ENCODE measurements at places on chromosomes 4 and X.
A peak's percentile ranks its signal among the peaks of the same experiment; 100 is the strongest.

GRCh38 chr4:47703956-47704355 lies 133.9 kb downstream of the CORIN start:
- DNase-seq: no peak

DNA sequence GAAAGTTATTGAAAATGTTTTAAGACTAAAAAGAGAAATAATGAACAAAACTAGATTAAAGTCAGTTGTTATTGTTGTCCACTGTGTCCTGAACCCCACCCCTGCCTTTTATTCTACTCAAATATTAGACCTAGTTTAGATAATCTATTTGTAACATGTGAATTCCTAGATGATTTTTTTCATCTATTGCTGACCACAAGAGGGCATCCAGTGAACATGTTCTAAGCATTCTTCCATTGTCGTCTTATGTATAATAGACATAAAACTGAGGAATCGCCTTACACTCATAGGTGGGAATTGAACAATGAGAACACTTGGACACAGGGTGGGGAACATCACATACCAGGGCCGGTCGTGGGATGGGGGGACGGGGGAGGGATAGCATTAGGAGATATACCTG lies 36.4 kb upstream of the HPRT1 start:
- no peak for DNase-seq

DNA sequence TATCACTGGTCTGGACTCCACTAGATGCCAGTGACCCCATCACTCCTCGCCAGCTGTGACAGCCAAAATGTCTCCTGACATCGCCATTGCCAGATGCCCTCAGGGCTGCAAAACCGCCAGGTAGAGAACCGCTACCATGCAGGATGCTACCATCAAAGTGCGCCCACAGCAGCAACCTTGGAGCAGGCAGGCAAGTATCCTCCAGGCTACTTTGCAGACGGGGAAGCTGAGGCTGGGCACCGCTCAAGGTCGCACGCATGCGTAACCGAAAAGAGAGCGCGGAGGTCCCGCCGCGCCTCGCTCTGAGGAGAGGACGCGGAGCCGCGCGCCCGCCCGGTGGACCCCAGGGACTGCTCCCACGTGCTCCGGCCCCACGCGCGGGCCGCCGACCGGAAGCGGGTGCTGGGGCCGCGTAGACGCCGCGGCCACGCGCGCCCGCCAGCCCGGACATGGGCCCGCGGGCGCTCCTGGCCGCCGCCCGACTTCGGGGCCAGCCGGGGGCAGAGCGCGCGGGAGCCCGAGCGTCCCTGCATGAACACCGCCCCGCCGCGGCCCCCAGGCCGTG lies at the start of gene STS:
Gene STS, plus strand, starts transcription at position 300 of the 565 bp plus-strand sequence. CDS start 105,488 bp downstream, outside the sequence.
- DNase-seq: peak; percentile 12

DNA sequence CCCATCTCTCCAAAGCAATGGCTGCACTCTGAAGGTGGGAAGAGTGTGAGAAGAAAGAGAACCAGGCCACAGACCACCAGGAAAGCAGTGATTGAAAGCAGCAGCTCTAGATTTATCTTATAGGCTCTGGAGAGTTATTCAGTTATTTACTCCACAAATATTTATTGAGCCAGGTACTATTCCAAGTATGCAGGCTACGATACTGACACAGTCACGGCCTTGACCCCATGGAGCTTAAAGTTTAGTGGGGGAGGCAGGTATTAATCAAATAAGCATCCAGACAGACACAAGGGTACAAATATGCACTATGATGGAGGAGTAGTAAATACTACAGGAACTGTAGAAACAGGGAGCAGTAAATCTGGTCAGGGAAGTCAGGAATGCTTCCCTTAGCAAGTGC lies 2.8 kb downstream of the TMEM185A start:
- DNase-seq: no peak

DNA sequence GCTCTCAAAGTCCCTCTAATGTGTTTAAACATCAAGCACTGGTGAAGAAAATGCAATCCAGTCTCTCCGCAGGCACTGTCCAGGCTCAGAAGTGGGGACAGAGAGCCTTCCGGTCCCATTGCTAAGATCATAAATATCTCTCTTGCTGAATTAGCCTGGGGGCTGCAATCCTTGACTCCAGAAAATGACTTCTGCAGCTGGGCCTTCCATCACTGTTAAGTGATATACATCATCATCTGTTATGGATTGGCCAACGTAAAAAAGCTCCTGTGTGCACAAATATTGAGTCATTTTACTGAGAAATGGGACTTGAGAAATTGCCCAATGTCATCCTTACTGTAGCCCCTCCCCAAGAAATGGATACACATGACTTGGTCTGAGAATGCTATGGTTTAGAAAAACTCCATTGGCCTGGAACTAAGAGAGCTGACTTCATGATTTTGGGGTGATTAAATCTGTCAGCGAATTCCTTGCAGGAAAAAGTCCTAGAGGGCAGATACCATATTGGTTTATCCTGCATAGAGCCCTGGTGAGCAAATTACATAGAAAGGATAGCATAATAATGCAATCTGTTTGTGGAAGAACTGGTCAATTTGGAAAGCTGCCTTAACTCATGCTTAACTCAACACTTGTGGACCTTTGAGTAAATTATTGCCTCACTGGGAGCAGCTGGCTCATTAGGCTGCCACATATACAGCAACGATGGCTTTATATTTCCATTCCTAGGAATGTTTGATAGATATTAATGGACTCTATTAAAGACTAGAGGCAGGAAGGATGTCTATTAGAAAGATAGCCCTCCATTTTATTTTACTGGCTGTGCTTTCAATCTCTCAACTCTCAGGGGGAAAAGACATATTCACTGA lies 346.1 kb downstream of the GBA3 start:
- DNase-seq: no peak

DNA sequence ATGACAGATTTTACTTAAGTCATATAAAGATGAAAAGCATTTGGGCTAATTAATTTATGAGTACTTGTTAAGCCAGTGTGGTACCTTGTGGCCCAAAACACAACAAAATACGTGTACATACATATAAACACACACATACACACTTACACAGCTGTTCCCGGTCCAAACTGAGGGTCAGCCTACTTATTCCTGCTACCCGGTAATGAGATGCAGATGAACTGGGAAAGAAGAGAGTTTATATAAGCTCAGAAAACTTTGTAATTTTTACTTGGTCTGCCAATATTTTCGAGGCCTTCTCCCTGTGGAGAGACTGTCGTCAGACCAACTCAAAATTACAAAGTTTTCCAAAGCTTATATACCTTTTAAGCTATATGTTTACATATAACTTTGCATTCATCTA lies 25.8 kb upstream of the PBDC1 start:
- no peak for DNase-seq

- DNase-seq: no peak
Observed at GRCh38 chrX:82585868-82586267, 922.2 kb upstream of the POU3F4 start.

DNA sequence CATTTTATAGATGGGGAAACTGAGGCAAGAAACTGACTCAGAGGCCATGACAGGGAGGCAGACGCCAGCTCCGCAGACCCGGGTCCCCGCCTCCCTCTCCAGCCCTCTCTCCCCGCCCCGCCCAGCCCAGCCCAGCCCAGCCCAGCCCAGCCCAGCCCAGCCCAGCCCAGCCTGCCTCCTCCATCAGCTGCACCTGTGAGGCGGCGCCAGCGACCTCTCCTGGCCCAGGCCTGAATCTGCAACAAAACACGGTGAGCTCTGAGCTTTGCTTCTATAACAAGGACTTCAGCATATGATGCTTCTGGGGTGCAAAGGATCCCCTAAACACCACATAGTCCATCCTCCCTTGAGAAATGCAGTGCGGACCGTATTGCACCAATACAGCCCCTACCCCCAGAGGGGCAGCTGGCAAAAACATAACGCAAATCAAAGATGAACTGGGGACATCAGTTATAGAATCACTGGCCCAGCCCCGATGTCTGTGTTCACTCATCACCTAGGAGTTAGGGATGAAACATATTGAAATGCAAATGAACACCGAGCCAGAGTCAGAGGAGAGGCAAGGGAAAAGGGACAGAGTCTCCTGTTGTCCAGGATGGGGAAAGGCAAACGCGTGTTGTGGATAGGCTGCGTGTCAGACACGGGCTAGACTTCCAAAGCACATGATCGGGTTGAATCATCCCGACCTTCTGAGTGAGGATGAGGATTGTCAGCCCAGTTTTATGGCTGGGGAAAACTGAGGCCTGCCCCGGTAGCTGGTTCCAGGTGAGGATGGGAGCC lies 216.1 kb upstream of the PSAPL1 start:
- no peak for DNase-seq

GRCh38 chrX:39456894-39457604 lies 640.7 kb downstream of the BCOR start:
- no peak for DNase-seq

- DNase-seq: no peak
Observed at GRCh38 chrX:136157187-136157586, 9.9 kb downstream of the FHL1 start.

DNA sequence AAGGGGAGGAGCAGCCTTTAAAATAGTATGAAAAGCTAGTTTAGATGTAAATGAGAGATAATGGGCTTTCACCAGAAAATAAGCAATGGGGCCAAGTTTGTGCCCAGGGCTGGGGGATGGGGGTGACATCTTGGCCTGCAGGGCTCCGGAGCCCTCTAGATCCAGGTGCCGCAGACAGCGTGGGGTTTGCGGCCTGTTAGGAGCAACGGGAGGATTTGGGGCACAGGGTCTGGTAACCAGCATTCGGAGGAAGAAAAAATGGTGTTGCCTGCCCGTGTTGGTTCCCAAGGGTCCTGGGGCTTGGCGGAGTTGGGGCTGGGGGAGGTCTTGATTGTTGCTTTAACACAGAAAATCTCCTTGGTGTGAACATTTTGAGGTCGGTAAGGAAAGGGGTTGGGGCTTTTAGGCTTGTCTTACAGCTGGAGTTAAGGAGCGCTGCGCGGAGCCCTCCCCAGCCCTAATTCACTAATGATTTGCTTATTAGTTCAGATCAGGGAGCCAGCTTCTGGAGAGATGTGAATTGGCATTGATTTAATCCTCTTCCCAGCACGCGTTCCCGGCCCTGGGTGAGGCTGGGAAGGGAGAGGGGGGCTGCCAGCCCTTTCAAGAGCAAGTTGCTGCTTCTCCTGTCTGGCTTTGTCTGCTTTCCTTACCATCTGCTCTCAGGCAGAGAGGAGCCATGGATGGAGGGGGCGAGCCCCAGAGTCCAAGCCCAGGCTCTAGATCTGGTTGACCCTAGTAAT lies 443.4 kb downstream of the BCOR start:
- no peak for DNase-seq

DNA sequence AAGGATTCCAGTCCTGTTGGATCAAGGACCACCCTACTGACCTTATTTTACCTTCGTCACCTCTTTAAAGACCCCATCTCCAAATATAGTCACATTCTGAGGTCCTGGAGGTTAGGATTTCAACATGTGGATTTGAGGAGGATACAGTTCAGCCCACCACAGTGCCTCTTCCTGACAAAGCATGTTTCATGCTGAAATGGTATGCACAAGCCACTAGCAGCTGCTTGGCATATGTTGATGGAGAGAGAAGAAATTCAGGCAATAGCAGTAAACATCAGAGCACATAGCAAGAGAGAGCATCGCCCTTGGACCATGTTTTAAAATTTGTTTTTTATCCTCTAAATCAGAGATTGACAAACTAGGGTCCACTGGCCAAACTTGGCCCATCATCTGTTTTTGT lies 172.1 kb downstream of the PRKX start:
- no peak for DNase-seq

GRCh38 chrX:40920351-40920750 lies 164.9 kb upstream of the USP9X start:
- DNase-seq: no peak

DNA sequence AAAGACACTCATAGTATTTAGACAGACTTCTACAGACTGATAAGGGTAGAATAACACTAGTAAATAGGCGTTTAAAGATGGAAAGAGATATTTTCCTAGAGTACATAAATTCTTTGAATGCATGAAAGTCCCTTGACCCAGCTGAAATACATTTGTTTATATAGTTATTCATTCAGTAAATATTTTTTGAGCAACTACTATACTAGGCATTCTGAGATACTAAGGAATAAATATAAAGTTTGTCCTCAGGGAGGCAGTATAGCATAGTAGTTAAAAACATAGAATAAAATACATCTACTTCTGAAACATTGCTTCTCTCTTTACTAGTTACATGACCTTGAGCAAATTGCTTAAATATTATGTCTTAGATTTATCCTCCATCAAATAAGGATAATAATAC lies 27.4 kb downstream of the HMGN5 start:
- DNase-seq: no peak
